ENCODE measurements at places on chromosomes 5 and 9. TPM values are rescaled to one million over a fixed set of nuclear protein-coding genes. Genes with fewer than 3 reads are reported as not detected.

DPYSL3 gene
- not detected for total RNA-seq

CCNO gene
- total RNA-seq = not detected

NFX1 gene
- total RNA-seq = 57.2 TPM

S1PR3 gene
- total RNA-seq = not detected

RNF14 gene
- total RNA-seq = 30.4 TPM

SCGB3A2 gene
- total RNA-seq = not detected

ELAVL2 gene
- not detected for total RNA-seq

CD180 gene
- 32.6 TPM for total RNA-seq

ZDHHC11 gene
- 0.78 TPM for total RNA-seq

MAST4 gene
- total RNA-seq = 17.2 TPM

N4BP3 gene
- 17.4 TPM for total RNA-seq

OTP gene
- not detected for total RNA-seq

ENC1 gene
- 6.6 TPM for total RNA-seq

C9 gene
- not detected for total RNA-seq

SLC1A3 gene
- 0.44 TPM for total RNA-seq

DNA sequence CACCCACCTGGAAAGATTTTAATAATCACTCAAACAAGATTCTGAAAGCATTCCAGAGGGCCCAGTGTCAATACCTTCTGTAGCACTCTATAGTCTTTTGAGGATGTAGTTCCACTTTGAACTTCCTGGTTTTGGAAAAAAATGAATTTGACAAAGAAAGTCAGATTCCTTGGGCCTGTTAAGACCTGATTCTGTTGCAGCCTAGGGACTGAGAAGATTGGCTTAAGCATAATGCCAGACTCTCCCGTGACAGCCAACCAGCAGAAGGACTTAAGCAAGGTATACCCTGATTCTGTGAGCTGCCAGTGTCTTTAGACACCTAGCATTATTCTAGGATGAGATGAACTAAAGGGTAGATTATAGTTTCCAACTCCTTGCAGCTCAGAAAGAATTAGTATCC lies 6.8 kb downstream of the SPINK5 start:
- DNase-seq = no peak

DNA sequence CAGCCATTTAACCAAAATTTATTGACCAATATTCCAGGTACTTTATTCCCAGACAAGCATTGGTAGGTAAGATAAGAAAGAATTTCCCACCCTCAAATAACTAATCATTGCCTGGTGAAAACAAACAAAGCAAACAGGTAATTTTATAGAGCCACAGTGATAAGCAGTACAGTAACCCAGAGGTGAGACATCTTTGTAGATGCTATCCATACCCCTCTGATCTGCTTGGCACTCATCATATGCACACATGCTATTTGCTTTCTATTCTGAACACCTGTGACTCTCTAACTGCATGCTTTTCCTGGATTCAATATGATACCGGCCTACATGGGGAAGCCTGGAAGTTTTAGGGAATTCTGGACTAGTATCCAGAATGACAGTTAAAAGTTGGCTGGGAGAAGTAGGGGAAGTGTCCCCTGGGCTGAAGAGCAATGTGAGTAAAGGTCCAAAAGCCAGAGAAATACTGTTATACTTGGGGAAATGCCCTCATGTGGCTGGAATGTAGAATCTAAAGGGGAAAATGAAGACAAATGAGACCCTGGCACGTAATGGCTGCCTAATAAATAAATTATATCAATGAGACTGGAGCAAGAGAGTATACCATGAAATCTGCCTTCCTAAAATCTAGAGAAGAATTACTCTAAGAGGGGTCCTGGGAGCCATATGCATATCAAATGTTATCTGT lies 243.8 kb upstream of the ADAMTSL1 start:
- no peak for DNase-seq

GRCh38 chr5:116389601-116390000 lies 185.0 kb downstream of the SEMA6A start:
- DNase-seq = no peak

DNA sequence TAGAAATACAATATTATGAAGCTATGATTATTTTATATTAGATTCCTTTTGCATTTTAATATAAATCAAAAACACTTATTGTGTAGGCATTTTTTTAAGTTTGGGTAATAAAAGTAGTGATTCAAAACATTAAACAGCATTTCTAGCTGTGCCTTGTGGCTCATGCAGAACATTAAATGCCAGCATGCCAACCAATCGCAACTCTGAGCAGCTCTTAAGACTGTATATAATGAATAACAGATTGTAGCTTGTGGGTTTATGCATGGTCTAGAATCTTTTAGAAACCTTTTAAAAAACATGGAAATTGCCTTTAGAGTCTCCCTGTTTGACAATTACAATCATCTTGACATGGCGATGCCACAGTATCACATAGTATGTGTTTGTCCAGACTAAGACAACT lies 903.8 kb downstream of the EFNA5 start:
- DNase-seq = no peak

DNA sequence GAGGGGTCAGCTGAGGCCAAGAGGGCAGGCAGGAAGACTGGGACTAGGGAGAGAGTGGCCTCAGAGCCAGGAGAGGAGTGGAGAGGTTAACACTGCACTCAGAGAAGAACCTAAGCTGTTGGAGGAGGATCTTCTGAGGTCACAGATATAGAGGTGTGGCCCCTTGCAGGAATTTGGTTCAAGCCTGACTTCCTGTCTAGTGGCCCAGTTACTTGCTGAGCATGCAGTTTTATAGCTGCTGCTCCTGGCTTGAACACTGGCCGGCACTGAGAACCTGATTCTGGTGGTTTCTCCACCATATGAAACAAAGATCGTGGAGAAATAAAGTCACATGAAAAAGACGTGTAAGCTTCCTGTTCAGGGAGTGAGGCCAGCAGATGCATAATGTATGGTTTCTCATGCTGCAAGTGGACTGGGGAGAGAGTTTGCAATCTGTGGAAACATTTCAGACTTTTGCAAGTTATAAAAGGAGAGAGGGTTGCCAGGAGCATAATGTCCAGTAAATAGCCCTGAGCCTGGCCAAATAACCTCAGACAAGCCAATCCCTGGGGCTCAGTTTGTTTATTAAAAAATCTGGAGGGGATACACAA lies 82.6 kb downstream of the GALNT10 start:
- DNase-seq = no peak

GRCh38 chr5:122462486-122462885 lies 150.4 kb downstream of the SNCAIP start:
- DNase-seq = no peak

GRCh38 chr9:83130541-83130940 lies 67.6 kb upstream of the RASEF start:
- no peak for DNase-seq

- no peak for DNase-seq
Observed at GRCh38 chr5:40430101-40430710, 249.5 kb upstream of the PTGER4 start.

DNA sequence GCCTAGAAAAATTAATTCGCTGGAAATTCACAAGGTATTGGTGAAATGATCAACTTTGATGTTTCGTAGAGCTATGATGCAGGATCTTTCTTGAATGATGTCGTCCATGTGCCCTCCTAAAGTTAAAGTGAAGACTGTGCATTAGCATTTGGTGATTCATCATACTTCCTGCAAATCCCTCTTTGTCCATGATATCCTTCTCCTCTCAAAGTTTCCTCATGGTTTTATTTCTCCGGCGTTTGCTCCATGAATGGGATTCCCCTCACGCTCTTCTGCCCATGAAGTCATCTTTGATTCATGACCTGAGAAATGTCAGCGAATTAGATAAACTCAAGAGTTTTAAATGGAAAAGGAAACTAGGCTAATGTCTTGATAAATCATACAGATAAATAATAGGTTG lies 372.7 kb downstream of the PSAT1 start:
- DNase-seq = no peak

DNA sequence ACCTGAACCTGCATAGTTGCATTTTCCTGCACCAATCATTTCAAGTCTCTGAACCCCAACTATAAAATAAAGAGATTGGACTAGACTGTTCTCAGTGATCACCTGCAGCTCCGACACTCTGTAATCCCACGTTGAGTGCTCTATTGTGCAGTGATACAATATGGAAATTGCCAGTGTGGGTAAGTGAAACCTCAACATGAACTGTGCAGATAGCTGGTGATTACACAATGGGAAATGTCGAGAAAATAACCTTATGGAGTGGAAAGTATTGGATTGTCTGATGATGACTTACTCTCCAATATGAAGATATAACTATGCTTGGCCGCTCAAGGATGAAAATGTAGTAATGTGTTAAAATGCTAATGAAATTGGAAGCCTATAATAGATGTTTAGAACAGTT lies 293.1 kb upstream of the BRINP1 start:
- DNase-seq = no peak

- DNase-seq = no peak
Observed at GRCh38 chr9:132531195-132531594, 51.2 kb upstream of the BARHL1 start.

DNA sequence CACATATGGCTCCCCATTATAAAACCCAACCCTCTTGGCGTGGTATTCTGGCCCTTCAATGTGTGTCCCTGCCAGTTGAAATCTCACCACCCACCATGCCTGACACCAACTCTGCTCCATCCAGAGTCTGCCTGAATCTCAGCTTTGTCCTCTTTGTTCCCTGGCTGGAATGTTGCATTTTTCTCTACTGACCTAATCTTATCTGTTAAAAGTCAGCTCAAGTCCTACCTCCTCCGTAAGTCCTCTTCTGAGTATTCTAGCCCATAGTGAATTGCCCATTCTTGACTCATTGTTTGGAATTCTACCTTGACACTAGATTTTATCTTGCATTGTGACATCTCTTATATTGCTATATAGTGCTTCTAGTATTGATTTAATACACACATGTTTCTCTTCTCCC lies 207.1 kb upstream of the VLDLR start:
- DNase-seq = no peak

DNA sequence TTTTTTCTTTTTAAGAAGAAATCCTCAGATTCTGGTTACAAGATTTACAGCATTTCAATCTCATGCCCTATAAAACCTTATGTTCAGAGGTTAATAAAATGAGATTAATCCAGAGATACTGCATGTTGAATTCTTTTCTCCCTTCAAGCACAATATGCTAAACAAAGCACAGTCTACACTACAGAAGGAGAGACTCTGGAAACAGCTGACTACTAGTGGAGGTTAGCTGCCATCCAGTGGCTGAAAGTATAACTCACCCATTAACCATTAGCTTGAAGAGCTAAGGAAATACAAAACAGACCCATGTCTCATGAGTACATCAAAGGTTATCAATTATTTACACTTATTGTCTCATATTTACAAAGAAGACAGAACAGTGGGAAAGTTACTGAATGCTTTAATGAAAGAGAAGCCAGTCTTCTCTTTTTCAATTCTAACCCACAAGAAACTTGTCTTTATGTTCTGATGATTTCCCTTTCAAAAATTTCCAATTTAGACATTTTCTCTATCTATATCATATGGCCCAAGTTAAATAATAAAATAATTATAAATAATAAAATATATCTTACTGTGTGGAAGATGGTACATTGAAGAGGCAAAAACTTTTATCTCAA lies 12.7 kb upstream of the DNAH5 start:
- no peak for DNase-seq

GRCh38 chr9:96304230-96304629 lies 2.3 kb upstream of the HSD17B3 start:
- no peak for DNase-seq

DNA sequence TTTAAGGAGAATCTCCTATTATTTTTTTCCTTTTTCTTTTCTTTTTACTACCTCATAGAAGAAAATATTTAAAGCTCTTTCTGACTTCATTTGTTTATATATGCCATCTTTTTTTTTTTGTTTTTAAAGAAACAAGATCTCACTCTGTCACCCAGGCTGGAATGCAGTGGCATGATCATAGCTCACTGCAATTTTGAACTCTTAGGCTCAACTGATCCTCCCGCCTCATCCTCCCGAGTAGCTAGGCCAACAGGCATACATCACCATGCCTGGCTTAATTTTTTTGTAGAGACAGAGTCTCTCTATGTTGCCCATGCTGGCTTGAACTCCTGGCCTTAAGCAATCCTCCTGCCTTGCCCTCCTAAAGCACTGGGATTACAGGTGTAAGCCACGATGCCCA lies 59.5 kb downstream of the LNPEP start:
- DNase-seq = no peak

DNA sequence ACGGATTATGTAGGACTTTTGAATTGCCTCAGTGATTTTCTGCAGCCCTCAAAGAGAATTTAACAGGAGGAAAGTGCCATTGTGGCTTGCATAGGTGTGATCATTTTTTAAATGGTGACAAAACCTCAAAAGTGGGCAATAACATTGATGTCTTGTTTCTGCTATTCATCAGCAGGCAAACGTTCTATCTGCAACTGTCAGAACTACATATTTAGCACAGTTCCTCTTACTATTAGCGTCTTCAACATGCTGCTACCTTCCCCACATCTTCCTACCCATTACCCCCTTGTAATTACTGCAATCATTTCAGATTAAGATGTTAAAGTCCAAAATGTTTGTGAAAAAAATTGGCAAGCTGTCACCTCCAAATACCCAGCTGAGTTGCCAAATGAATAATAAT lies 254.6 kb downstream of the SMARCA2 start:
- no peak for DNase-seq

GRCh38 chr9:124852121-124852828 lies 985 bp upstream of the WDR38 start:
- no peak for DNase-seq

DNA sequence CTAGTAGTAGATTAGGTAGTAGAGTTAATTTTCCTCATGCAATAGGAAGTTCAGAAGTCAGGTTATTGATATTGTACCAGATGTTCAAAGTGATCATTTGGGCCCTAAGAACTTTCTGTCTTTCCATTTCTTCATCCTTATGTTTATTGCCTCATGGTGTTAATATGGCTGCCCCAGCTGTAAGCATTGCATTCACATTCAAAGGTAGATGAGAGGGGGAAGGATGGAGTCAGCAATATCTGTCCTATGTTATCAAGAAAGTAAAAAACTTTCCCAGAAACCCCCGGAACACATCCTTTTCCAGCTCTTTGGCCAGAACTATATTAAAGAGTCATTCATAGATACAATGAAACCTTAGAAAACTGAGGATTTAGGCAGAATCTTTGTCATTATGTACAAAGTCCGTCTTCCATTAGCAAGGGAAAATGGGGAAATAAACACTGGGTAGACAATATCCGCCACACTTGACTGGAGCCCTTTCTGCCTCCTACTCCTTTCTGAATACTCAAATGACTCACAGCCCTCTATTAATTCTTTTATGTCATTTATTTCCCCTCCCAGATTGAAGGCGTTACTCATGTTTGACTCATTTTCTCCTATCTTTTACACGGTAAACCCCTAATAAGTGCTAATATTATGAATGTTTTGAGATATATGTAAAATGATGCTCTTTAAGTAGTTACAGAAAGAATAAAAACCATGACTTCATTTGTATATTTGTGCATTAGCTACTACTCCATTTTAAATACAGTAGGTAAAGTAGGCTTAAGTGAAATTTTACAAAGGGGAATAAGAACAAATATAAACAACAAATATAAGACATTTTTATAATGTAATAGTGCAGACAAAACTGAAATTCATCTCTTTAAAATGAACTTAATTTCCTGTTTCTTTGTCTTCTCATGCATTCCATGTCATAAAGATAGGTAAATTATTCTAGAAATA lies 127.6 kb downstream of the SLF1 start:
- no peak for DNase-seq

GRCh38 chr5:69007726-69008368 lies 86.0 kb upstream of the SLC30A5 start:
- peak; percentile 52 for DNase-seq

All from activated B cell treated with CpG ODN at 0.5 μM for 24 hours (primary cell).